ENCODE measurements at places on chromosomes 16 and 17. TPM values are rescaled to one million over a fixed set of nuclear protein-coding genes. Genes with fewer than 3 reads are reported as not detected.

DNA sequence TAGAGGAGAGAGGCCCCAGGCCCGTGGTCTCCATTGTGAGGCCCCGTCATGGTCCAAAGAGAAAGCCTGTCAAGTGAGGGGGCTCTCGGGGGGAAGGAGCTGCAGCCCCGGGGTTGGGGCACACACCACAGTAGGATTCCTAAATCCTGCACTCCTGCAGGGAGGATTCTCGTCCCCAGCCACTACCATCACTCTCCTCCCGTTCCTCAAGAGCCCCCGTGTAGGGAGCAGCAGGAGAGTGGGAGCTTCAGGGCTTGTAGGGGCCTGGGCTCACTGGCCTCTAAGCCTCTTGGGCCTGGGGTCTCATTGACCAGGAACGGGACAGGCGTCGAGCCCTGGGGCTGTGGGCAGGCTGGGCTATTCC is 821 bp downstream of the C16orf86 start:
- no peak for DNase-seq

DNA sequence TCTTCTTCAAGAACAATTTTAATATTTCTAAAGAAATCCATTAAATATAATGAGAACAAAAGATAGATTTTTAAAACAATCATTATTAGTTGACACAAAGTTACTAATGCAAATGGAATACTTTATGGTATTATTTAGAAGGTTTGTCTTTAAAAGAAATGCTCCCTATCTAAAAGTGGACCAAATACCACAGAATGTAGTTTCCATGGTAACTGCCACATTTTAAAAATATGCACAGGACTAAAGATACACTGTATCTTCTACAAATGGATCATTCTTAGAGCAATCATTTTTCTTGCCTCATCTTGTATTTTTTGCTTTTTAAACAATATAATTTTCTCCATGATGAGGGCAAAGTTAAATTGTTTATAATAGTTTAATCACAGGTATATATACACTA is 296.0 kb downstream of the CEP112 start:
- DNase-seq: no peak

PPY gene
- not detected for total RNA-seq

DNA sequence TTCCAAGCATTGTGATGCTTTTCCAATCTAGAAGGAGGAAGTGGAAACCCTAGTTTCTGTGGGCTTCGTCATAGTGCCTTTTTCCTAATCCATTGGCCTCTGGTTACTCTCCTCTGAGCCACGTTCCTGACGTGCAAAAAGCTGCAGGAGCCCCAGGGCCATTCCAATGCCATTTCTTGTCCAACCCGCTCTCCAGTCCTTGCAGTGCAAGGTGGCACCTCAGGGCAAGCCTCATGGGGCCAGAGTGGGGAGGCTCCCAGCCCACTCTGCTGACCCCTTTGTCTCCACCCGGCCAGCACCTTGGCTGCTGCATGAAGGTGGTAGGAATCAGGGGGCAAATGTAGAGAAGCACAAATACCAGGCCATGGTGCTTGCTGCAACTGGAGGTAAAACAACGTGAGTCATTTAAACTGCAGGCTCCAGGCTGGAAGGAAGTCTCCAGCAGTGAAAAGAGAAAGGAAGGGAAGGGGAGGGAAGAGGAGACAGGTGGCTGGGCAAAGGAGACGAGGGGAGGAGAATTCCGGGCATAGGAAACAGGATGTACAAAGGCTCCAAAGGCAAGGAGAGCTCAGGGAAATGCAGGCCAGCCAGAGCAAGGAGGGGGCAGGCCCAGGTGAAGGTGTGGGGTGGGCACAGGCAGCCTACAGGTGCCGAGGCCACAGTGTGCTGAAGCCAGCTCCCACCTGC is 168.2 kb upstream of the TNRC6C start:
- DNase-seq: no peak

DNA sequence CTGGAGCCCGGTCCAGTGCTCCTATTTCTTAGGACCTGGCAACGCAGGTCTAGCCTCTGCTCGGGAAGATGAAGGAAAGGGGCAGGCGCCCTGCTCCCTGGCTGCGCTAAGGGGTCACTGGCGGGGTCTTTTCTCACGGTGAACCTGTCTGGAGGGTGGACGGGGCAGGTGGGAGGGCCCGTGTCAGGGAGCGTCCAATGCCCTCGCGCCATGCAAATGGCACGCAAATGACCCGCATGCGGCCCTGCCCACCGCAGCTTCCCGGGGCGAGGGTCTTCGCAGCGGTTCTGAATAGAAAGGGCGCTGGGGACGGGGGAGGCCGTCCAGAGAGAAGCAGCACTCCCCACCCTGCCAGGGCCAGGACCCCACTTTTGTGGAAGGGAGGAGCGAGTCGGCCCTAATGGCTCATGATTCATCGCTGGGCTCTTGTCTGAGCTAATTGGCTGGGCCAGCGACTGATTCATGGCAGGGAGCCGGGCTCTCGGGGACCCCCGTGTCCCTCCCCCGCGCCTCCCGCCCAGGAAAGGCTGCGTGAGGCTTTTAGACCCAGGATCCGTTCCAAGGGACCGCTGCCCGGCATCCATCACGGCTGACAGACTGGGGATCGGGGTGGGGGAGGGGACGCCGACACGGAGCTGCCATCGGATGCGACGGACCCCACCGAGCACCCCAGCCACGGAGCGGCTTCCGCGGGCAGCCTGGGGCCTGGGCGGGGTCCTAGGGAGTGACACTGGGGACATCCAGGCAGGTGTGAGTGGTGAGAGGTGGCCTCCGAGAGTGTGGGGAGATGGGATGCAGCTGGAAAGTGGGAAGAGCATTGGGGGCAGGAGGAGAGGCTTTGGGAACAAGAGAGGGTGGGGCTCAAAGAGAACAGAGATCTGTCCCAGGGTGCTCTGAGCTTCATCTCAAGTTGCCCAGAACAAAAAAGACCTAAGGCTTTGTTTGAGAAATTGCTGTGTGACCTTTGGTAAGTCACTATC is 25.0 kb upstream of the NGFR start:
- no peak for DNase-seq

DNA sequence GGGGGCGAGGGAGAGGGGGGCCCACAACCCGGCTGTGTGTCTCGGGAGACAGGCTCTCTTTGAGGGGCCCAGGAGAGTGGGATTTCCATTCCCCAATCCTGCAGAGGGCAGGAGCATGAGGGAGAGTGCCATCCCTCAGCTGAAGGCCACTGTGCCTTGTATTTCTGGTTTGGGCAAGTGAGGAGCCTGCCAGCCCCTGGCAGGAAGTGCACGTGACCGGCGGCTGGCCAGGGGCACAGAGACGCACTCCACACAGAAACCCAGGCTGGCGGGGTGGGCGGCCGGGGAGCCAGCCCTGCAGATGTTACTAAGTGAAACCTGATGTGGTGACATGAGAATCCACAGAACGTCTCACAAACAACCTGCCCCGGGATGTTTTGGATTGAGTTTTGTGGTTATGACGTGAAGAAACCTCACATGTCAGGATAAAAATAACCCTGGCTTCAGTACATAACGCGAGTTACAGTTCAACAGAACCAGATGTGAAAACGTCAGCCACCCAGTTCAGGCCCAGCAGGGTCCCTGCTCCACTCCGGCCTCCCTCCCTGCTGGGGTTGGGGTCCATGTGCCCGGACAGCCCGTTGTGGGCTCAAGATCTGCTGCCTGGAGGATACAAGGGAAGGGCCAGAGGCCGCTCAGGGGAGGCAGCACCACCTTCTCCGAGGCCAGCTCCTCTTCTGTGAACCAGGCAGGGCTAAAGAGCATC is 51.7 kb upstream of the MTSS2 start:
- no peak for DNase-seq

CBX1 gene
- 78.6 TPM for total RNA-seq

METTL23 gene
- 17.8 TPM for total RNA-seq

LGALS3BP gene
- 24.2 TPM for total RNA-seq

TERB1 gene
- total RNA-seq: 0.31 TPM

RNF151 gene
- not detected for total RNA-seq

GRCh38 chr16:27549464-27549745 is 308 bp downstream of the GTF3C1 start:
- no peak for DNase-seq

DNA sequence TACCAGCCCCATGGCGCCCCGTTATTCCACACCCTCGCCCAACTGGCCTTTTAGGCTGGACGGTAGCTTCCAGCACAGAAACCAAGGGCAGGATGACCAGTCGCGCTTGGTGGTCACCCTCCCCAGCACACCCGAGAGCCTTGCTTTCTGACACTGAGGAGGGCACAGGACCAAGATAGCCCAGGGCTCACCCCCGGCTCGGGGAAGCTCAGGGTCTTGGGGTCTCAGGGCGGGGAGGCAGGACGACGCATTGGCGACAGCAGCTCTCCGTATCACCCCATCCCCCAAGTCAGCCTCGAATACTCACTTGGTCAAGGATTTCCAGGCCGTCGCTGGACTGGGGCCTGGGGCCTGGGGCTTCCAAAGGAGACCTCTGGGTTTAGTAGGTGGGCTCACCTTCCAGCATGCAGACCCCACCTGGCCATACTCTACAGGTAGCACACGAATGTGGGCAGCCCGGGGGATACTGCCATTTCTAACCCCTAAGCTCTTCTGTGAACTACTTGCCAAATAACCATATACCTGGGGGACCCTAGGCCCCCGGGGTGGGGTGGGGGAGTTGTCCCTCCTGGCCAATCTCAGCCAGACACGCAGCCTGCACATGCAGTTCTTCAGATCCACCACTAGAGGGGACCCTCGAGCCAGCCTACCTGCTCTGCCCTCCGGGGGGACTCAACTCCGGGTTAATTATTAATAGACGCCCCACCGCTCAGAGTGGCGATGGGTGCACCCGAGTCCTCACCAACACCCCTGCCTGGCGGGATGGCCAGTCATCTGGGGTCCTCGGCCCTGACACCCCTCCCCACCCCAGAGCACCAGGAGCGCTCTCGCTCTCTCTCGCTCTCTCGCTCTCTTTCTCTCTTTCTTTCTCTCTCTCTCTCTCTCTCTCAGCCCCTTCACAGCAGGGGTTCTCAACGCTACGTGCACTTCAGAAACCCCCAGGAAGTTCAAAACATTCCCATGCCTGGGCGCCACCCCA is 30.0 kb downstream of the TBC1D16 start:
- no peak for DNase-seq

ARL17A gene
- 10.9 TPM for total RNA-seq

DNA sequence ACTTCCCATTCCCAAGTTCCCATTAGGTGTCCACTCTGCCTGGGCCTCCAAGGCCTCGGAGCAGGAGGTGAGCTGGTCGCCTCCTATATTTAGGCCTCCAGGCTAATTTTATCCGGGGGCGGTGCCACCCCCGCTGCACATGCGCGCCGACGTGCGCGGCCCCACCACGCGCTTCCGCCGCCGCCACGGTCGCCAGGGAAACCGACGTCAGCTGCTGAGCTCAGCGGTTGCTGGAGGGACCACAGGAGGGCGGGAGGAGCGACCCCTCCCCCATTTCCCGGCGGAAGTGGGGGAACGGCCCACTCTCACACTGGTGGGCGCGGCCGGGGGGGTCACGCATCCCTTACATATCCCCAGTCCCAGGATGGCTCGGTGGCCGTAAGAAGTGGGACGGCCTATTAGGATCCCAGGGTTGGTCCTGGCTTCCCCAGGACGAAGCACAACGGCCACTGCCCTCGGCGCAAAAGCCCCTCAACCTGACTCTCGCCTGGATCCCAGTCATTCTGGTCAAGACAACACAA is 1.0 kb downstream of the PER1 start:
- DNase-seq: peak; percentile 79

TBX2 gene
- 0.47 TPM for total RNA-seq

DNA sequence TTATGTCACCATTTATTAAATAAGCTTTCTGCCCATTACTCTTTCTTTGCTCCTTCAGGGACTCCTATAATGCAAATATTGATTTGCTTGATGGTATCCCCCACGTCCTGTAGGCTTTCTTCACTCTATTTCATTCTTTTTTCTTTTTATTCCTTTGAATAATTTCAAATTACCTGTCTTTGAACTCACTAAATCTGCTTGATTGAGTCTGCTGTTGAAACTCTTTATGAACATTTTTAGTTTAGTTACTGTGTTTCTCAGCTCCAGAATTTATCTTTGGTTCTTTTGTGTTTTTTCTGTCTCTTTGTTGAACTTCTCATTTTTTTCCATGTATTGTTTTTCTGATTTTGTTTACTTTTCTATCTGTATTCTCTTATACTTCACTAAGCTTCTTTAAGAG is 254.4 kb upstream of the CCL2 start:
- DNase-seq: no peak

DNA sequence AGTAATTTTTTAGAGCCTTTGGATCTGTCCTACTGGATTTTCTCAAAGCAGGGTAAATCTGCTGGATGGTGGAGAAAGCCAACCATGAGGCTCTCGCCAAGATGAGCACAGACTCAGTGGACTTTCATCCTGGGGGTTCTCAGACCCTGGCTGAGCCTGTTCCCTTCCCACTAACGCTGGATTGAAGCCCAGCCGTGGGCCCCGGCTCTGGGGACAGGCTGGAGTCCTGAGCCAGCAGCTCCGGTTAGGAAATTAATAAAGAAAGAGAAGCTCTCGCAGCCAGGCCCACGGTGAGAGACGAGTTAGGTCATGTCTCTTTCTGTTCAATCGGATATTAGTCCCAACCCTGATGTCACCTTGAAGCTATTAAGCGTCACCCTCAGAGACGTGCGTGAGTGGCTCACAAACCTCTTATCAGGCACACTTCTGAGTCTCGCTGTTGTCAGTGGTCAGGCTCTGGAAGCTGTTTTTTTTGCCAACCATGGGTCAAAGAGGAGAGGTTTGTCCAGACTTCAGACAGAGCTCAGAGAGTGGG is 27.1 kb downstream of the MEOX1 start:
- DNase-seq: no peak

GRCh38 chr16:50197582-50197981 is 44.5 kb downstream of the TENT4B start:
- no peak for DNase-seq

TTLL6 gene
- 0.16 TPM for total RNA-seq

CCL8 gene
- total RNA-seq: 0.16 TPM

- DNase-seq: peak; percentile 31
Measured at GRCh38 chr17:32519228-32520103, 32.7 kb downstream of the CDK5R1 start.

VTN gene
- total RNA-seq: 0.31 TPM

DNA sequence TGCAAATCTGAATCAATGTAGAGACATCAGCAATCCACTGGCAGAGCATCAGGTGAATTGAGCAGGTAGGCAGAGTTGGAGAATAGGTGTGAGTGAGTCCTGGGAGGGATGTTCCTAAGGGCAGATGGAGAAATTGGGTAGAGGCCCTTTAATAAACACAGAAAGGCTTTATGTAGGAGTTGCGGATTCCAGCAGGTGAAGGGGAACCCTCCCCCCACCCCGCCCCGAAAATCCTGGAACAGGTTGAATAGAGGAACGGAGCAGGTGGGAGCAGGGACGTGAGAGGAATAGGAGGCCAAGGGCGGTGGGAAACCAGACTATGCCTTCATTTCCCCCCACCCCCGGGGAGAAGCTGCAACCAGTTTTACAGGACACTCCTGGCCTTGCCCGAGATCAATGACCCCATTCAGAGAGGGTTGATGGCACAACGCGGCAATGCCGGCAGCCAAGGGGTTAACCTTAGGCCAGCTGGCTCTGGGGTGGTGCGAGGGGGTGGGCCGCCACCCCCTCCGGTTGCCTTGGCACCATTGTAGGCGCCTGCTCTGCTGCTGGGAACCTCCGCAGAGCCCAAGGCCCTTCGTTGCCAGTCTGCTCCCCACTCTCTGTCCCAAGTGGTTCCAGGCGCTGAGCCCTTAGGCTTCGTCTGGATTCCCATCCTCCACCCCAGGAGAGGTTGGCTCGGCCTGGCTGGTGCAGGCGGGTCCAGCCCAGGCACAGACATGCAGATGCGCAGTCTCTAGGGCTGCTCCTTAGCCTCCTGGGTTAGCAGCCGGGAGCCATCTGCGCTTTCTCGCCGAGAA is 814 bp upstream of the RUNDC3A start:
- DNase-seq: peak; percentile 77

C1QTNF1 gene
- total RNA-seq: 0.78 TPM

- DNase-seq: no peak
Measured at GRCh38 chr17:62309396-62309795, 71.0 kb upstream of the EFCAB3 start.
